ENCODE measurements at places on chromosomes 3 and 15. TPM values are rescaled to one million over a fixed set of nuclear protein-coding genes. Genes with fewer than 3 reads are reported as not detected.

DNA sequence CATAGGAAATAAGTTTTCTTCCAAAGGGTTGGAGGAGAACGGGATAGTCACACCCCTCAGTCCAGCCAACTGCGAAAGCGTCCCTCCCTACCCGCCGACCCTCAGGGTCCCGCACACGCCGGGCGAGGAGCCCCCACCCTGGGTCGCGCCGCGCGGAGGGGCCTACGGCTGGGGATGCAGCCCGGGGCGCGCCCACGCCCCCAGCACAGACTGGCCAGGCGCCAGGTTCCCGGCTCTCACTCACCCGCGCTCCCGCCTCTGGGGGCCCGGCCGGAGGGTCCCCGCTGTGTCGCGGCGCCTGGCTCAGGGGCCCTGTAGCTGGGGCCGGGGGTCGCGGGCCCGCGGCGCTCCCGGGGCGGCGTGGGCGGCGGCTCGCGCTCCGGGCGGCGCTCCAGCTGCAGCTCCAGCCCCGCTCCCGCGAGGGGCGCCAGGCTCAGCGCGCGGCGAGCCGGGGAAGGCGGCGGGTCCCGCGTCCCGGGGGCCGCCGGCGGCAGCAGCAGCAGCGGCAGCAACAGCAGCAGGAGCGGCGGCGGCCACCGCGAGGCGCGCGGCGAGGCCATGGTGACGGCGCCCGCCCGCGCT is 375 bp downstream of the HEG1 start:
- no peak for DNase-seq

- DNase-seq = no peak
These were observed 9.0 kb downstream of the GASK1A start for GRCh38 chr3:42988097-42988496.

- DNase-seq = no peak
These were observed 419.8 kb upstream of the AZI2 start for GRCh38 chr3:28768439-28768838.

GRCh38 chr15:45386974-45387373 is 8.6 kb upstream of the GATM start:
- DNase-seq = no peak

GRCh38 chr3:50342813-50343633 is 2.4 kb upstream of the RASSF1 start:
- DNase-seq = no peak

GRCh38 chr15:67946701-67947100 is 106.9 kb upstream of the RNU6-1 start:
- DNase-seq = no peak

- no peak for DNase-seq
These were observed 58.8 kb downstream of the ARNT2 start for GRCh38 chr15:80462836-80463512.

DNA sequence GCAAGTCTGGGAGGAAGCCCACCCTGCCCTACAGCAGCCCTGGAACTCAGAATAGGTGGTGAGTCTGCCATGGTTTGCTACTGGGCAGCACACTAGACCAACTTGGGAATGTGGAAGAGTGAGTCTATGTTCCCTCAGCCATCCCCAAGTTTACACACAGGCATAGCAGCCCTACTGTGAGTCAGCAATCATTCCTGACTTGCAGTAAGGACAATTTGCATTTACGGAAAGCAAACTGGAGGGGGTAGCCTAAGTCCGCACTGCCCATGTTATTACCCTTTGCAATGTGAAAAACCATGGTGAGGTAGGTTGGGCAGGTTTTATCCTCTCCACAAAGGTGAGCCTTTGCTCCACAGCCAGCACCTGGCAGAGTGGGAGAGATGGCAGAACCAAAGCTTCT is 4.6 kb downstream of the TCTA start:
- DNase-seq = no peak

DNA sequence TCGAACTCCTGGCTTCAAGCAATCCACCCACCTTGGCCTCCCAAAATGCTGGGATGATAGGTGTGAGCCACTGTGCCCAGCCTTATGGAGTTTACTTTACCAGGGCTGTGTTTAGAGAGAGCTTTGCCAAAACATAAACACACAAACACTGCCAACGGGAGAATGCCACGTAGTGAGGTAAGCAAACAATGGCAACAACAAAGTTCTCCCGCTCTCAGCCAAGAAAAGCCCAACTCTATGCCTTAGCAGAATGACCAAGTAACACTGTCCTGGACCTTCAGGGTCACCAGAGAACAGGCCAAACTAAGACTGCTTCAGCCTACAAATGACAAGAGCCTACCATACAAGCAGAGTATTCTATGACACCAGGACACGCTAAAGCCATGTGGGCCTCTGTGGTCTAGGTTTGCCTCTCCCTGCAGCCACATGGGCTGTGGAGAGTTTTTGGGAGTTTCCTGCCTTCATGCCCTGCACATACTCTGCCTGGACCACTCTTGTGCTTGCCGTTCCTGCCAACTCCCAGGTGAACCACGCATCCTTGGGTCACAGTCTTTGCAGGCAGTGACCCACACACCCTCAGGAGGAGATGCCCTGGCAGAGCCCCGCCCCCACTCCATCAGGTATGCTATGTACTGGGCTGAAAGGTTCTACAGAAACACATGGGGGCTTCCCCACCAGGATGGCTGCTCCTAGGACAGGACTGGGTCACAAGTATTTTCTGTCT is 21.6 kb upstream of the CNBP start:
- no peak for DNase-seq

DNA sequence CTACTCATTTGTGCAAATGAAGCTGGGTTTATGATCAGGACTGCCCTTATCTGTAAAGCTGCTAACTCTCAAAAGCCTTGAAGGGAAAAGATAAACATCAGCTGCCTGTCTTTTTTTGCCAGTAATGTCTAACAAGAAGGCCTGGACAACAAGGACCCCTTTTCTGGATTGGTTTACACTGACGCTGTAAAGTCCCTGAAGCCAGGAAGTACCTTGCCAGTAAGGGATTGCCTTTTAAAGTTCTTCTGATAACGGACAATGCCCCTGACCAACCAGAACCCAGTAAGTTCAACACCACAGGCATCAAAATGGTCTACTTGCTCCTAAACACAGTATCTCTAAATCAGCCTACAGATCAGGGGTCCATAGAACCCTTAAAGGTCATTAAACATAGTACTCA is 178.0 kb downstream of the PCCB start:
- no peak for DNase-seq

- no peak for DNase-seq
These were observed 105.1 kb downstream of the GHSR start for GRCh38 chr3:172343117-172343516.

- no peak for DNase-seq
These were observed 41.2 kb upstream of the ADPGK start for GRCh38 chr15:72824781-72825180.

DNA sequence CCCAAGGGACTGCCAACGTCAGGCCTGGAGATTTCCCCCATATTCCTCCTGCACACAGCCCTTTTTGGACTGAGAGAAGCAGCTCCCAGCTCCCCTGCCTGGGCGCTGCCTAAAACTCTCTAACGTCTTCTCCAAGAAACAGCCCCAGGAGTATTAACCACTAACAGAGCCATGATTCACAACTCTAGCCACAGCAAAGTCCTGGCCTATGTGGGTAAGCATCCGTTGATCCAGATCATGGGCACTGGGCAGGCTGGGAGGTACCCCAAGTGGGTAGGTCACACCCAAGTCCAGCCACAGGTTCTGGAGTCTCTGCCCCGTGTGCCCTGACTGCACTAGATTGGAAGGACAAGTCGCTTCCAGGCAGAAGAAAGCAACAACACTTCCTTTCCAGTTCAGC is 31.9 kb downstream of the NBEAL2 start:
- DNase-seq = no peak

GRCh38 chr3:113630956-113631542 is 65.4 kb downstream of the USF3 start:
- DNase-seq = no peak

GRCh38 chr3:103644450-103644849 is 1209.6 kb downstream of the ZPLD1 start:
- no peak for DNase-seq

DNA sequence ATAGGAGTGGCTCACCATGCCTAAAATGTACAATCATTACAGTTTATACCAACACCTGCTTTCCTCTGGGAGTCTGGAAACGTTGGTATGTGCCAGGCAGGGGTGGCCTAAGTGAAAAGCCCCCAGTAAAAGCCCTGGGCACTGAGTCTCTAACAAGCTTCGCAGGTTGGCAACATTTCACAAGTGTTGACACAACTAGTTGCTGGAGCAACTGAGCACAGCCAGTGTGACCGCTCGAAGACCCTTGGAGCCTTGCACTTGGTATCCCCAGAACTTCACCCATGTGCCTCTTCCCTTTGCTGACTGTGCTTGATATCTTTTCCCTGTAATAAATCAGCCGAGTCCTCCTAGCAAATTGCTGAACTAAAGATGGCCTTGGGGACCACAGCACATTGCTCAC is 2.7 kb downstream of the RIOX2 start:
- no peak for DNase-seq

DNA sequence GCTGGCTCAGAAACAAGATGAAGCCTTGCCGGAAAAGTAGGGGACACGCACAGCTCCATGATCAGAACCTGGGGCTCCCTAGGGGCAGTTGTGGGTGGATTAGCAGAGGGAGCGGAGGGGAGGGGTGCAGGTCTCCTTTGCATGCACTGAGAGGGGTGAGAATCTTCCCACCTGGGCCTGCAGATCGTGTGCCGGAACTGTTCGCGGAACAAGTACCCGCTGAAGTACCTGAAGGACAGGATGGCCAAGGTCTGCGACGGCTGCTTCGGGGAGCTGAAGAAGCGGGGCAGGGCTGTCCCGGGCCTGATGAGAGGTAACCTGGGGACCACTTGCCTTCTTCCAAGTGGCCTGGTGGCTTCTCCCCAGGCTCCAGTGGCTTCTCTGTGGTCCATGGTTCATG is 24.5 kb upstream of the NR2C2 start:
- no peak for DNase-seq

DNA sequence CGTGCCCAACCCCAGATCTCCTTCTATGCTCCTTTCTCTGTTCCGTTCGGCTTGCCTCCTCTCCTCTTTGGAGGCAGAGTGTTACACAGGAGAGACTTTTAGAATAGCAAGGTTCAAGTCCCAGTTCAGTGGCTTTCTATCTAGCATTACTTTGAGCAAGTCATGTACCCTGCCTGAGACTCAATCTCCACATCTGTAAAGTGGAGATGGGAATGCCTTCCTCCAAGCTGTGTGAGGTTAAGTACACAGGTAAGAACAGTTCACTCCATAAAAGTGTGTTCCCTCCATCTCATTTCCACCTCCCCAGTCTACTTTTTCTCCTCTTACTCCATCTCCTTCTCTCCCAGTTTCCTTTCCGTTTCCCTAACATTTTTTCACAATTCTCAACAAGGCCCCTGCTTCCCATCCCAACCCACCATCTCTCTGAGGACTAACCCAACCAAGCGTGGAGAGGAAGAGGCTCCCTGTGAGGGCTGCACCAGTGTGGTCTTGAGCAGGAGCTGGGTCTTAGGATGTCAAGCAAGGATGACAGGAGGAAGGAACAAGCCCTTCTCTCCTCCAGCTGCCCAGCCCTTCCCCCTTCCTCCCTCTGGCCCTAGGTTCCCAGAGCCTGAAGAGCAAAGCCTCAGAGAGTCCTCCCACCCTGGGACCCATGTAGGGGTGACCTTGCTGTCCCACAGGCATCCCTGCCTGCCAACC is 6.4 kb downstream of the ATP8B4 start:
- DNase-seq = no peak

GRCh38 chr15:78808550-78808949 is 2.7 kb downstream of the ADAMTS7 start:
- DNase-seq = peak; percentile 35

- DNase-seq = no peak
These were observed 9.5 kb downstream of the ISL2 start for GRCh38 chr15:76345880-76346668.

DNA sequence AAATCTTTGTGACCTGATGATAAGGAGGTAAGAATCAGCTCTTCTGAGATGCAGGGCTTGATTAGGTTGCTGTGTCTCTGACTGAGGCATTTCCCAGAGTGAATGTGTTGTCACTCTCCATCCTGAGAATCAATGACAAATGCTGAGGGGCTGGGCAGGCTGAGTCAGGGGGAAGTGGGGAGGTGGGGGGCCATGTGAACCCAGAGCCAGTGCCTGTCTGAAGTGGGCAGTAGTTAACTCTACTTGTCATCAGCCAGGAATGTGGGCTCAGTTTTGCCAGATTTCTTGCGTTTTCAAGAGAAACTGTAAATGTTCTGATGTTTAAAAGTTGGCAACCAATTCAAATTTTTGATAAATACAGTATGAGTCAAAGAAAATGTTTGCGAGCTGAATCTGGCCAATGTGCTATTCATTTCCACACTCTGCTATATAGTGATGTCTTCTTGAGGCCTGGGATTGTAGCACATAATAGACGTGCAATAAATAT is 3.1 kb upstream of the BNC1 start:
- DNase-seq = no peak

- no peak for DNase-seq
These were observed 35.7 kb upstream of the TMEM45A start for GRCh38 chr3:100456745-100457144.

DNA sequence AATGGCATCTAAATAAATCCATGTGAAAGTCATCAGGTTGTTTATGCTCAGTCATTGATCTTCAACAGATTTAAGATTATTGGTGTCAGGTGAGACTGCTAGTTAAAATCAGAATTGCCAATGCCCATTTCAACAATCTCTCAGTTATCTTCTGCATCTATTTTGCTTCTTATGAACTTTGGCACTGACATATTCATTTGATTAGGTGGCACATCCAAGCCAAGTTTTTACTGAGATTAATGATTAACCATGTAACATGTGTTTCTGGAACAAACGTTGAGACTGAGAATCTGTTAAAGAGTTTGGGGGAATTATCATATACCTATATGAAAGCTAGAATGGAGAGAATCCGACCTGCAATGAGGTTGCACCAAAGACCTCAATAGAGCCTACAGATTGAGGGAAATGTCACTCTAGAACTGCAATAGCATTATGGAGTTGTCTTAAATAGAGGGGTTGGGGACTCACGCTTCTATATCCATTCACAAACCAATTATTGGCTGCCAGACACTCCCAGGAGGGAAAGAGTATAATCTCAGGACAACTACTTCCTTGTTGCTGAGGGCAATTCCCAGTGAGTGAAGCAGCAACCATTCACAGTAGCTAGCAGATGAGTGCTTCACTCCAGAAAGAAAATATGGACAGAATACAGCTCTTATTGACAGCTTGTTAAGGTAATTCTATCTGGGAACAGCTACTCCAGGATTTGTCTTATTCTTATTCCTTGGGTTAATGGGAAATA is 891.3 kb downstream of the SQOR start:
- no peak for DNase-seq

DNA sequence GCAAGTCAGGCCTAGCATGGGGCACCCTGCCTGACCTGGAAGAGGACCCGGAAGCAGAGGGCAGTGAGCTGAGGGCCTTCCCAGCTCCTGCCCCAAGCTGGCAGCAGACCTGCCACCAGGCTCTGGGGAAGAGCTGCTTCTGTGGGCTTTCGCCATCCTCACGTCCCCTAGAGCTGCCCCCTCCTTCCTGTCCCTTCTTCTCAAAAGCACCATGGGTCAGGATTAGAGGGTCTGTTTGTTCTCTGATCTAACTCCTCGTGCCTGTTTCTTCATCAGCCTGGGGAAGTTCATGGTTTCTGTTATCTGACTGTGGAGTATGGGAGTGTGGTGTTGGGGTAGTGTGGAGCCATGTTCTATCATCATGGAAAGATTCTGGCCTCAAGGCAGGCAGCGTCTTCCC is 58.4 kb upstream of the POLG start:
- DNase-seq = no peak

The BCL2A1 gene
- 79.8 TPM for total RNA-seq

The RETNLB gene
- total RNA-seq = not detected

The RYR3 gene
- total RNA-seq = not detected

The ZPLD1 gene
- total RNA-seq = not detected

The DAZL gene
- not detected for total RNA-seq

The CD80 gene
- 0.80 TPM for total RNA-seq

The CFAP161 gene
- total RNA-seq = not detected

The AGBL1 gene
- total RNA-seq = not detected

The HIGD2B gene
- total RNA-seq = 0.27 TPM

The APBA2 gene
- 16.4 TPM for total RNA-seq

The TTC23 gene
- 3.6 TPM for total RNA-seq

The GOLGA8T gene
- total RNA-seq = 0.14 TPM
